NCI-H2081 treated with DMSO at 0.1 percent for 48 hours (cell line): ENCODE measurements at places on chromosomes 13 and 19.

GRCh38 chr13:40981949-40982348, 37.2 kb downstream of the ELF1 start:
- DNase-seq, result no peak

DNA sequence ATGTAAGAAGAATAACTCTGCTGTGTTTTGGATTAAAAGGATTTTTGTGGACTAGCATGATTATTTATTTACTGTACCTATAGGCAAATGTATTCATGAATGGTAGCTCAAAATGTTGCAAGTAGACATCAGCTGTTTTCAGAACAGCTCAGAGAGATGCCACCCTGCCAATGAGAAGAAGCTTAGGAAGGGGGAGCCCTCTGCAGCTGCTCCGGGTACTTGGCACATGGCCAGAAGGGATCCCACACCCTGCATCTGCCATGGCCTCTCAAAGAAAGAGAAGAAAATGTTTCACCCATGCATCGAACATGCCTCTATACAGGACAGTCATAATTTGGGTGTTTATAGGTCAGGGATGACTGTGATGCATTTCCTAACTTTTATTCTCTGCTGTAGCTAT, 30.5 kb upstream of the MBNL2 start:
- DNase-seq, result no peak

DNA sequence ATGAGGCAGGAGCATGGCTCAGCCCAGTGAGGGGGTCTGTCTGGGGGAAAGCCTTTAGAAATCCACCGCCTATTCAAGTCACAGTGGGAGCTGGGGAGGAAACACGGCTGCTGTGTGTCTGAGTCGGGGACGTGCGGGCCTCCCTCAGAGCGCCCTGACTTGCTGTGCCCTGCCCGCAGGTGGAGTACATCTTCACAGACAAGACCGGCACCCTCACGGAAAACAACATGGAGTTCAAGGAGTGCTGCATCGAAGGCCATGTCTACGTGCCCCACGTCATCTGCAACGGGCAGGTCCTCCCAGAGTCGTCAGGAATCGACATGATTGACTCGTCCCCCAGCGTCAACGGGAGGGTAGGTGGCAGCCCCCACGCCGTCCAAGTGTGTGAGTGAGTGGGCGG, 137.8 kb upstream of the MCF2L start:
- no peak for DNase-seq

- DNase-seq, result peak; percentile 44
Measured at GRCh38 chr13:98842858-98843481, 90.5 kb upstream of the SLC15A1 start.

DNA sequence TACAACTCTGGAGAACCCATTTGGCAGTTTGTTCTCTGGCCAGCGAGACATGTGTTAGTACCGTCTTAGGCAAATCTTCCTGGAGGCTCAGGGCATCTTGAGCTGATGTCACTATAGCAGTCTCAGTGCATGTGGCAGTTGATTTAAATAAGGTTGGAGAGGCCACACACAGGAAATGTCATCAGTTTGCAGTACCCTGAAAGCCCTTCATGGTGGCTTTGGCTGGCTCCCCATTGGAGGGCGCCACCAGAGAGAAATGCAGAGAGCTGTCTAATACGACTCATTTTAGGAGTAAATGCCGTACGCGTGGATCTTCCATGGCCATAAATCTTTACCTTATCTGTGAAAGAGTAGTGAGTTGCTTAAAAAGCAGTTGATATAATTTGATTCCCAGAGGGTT, 163.1 kb downstream of the STK24 start:
- DNase-seq, result no peak

- no peak for DNase-seq
Measured at GRCh38 chr19:29561601-29562000, 35.8 kb downstream of the VSTM2B start.
